ENCODE measurements at places on chromosomes 6 and 20.

DNA sequence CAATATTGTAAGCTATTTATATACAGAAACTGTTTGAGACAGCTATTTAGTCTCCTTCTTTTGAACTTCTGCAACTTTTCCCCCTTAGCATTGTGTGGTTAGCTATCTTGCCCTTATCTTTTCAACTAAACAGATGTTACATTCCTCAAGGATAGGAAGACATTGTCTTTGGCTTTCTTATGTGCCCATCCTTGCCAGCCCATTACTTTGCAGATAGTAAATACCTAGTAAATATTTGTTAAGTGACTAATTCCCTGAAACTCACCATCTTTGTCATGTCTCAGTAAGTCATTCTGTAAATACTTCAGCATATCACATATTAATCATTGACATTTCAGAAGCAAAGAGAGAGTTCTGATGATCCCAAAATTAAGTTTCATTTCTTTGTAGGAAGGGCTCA is 69.1 kb upstream of the FLRT3 start:
- DNase-seq: no peak

GRCh38 chr6:124999105-124999764 is 37.0 kb downstream of the RNF217 start:
- DNase-seq: no peak

DNA sequence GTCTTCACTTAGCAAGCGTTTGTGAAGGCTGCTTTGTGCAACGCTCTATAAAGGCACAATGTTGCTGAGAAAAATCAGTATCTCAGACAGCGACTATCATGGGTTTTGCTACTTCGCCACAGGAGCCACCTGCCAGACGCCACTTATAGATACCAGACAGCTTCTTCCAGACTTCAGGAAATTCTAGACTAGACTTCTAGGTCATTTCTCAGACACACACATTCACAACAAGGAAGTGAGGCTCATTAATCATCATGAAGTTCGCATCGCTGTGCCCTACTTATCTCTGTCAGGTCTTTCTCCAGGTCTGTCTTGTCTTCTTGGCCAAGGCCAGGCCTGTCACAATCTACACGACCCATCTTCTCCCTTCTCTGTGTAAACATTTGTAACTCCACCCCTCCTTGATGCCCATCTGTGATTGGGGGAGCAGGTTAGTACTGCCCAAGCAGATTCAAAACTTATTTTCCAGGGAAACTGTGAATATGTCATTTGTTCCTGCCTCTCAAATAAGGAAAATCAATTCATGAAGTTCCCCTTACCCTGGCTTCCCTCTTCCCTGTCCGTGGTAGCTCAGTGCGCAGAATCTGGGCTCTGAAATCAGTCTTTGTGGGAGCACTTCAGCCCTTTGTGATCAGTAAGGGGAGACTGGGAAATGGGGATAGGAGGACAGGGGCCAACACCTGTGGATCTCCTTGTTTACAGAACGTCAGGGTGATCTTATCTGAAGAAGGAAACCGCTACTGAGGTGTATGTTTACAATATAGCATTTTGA is 115.5 kb downstream of the TNFAIP3 start:
- no peak for DNase-seq

DNA sequence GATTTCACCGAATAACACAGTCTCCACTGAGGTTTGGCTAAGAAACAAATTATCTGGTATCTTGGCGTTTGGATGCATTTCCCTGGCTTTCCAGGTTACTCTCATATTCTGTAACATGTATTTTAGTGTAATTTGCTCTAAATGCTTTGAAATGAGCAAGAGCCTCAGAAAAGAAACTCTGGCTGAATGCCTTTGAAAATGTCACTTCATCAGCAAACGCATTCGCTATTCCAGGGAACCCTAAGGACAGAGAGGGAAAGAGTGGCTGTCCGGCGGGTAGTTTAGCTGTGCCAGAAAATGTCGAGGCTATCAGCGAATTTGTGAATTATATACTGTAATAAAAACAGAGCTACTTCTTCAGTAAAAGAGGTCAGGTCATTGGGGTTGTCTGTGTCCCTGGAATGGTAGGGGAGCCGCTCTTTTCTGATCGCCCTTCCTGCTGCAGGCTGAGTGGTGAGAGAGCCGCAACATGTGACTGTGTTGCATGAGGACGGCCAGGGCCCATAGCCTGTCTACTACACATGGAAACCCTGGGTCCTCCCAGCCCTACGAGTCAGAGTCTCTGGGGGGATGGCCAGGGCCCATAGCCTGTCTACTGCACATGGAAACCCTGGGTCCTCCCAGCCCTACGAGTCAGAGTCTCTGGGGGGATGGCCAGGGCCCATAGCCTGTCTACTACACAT is 57.3 kb downstream of the SMOC2 start:
- no peak for DNase-seq
